ENCODE measurements at places on chromosomes 1 and 21.
A peak's percentile ranks its signal among the peaks of the same experiment; 100 is the strongest.

DNA sequence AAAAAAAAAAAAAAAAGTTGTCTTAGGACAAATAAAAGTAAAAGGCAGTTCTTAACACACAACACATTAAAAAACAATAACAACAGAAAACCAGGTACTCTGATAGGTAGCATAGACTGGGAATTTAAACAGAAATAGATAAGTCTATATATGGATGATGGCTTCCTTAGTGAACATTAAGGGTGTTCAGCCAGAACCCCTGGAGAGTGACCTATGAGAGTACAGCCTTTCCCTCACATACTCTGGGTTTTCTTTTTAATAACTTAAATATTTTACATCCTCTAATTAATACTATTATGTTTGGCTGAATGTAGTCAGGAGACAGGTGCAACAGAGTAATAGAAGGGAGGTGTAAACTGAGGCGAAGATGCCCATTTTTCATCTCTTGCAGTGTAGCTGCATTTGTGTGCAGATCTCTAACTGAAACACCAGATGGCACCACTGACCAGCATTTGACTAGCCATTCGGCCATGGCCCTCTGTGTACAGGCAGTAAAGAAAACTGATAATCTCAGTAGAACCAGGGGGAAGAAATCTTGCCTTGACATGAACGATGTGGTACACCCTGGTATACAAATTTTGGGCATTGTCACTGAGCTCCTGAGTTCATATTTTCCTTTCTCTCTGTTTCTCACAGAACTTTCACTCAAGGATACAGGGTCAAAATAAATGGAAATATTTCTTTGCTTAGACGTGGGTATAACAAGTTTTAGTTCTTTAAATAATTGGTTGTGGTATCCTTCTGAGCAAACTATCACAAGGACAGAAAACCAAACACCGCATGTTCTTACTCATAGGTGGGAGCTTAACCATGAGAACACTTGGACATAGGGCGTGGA lies 7.6 kb downstream of the TTF2 start:
- no peak for DNase-seq

- DNase-seq = no peak
Observed at GRCh38 chr1:212162635-212163034, 122.6 kb upstream of the PPP2R5A start.

- no peak for DNase-seq
Observed at GRCh38 chr1:239388159-239388485, 1.8 kb downstream of the CHRM3 start.

- DNase-seq = no peak
Observed at GRCh38 chr1:24391882-24392603, 21.5 kb downstream of the STPG1 start.

- no peak for DNase-seq
Observed at GRCh38 chr1:65952696-65953095, 160.0 kb downstream of the PDE4B start.

- DNase-seq = no peak
Observed at GRCh38 chr1:229075716-229076115, 195.2 kb upstream of the RAB4A start.

GRCh38 chr1:109664671-109665070 lies 3.2 kb upstream of the GSTM2 start:
- no peak for DNase-seq

GRCh38 chr1:191608367-191608766 lies 549.9 kb upstream of the RGS18 start:
- no peak for DNase-seq

GRCh38 chr1:62908168-62908695 lies 124.3 kb downstream of the ATG4C start:
- DNase-seq = no peak

DNA sequence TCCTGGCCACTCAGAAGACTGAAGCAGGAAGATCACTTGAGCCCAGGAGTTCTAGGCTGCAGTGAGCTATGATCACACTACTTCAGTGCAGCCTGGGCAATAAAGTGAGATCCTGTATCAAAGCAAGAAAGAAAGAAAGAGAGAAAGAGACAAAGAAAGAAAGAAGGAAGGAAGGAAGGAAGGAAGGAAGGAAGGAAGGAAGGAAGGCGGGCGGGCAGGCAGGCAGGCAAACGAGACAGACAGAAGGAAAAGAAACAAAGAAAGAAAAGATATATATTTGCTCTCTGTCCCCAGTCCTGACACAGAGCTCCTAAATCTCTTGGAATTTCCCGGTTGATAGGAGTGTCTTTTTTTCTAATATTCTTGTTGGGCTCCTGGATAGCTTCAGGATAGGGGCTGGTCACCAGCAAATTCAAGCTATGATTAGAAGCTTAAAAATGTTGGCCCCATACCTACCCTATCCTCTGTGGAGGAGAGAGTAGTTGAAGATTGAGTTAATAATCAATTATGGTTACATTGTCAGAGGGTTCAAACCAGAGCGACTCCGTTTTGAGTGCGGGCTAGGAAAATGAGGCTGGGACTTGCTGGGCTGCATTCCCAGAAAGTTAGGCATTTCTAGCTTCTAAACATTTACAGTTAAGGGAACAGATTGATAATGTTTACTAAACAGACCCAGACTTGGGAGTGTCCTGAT lies 3.3 kb upstream of the MIGA1 start:
- no peak for DNase-seq

DNA sequence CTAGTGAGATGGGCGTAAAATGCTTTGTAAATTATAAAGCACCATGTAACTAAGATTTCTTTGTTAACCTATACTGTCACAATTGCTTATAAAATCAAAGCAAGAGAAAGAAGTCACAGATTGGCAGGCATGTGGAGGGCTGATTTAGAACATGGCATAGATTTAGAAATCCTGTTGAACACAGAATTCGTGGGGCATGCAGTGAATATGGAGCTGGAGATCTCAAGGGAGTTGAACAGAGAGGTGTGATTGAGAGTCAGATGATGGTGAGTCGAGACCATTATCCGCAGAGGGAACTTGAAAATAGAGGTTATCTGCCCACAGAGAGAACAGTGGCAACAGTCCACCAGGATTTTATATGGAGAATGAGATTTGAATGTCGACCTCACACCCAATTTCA lies 27.6 kb downstream of the PBX1 start:
- DNase-seq = no peak

DNA sequence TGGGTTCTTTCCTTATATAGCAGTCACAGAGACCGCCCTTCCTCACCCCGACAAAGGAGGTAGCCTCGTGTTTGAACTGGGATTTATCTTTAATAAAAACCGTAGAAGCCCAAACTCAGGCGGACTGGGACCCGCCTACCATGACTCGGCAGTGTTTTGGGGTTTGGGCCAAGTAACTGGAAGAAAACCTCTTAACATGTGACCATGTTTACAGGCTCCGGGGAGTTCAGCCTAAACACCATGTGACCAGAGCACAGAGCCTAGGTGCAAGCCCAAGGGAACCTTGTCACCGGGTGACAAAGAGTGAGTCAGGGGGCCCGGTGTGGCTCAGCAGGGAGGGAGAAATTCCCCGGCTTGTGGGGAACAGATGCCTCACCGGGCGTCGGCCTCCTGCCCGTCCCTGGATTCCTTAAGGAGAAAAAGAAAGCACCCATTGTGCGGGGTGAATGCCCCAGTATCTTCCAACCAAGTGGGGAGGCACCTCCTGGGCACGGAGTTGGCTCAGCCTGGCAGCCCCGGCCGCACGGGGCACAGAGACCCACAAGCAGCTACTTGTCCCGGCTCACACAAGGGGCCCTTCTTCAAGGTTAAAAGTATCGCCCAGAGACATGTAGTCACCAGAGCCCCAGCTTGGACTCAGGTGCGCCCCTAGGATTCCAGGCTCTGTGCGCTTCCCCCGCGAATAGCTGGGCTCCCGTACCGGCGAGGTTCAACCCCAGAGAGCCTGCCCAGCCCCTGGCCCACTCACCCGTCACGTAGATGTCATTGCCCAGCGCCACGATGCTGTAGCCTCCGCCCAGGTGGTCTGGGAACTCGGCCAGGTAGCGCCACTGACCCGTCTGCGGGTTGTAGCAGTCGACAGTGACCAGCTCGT lies 1.4 kb downstream of the KLHL21 start:
- peak; percentile 90 for DNase-seq

DNA sequence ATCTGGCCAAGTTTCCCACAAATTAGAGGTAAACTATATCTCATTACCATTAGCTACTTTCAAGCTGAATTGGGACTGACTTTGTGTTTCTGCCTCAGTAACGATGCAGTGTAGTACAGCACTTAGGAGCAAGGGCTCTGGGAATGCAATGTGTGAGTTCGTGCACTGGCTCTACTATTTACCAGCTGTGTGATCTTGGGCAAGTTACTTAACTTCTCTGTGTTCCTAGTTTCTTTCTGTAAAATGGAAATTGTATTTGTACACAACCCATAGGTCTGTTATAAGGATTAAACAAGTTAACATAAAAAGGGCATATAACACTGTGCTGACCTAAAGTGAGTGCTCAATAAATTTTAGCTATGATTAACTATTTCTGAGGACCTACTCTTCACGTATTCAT lies 65.0 kb upstream of the CSF1 start:
- DNase-seq = no peak

DNA sequence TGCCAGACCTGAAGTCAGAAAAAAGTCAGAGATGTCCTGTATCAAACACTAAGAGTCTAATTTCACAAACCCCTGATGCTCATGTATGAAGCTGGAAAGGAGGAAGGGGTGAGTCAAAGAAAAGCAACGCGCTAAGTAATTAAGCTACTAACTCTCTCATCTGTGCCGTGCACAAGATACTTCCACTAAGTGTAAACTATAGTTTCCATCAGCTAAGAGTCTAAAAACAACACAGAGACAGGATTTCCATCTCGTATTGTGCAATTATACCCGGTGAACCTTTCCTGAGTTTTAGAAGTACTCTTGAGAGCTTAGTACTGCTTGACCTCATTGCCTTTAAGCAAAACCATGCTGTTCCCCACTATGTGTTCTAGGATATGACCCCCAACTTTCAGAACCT lies 19.0 kb downstream of the DNALI1 start:
- no peak for DNase-seq

DNA sequence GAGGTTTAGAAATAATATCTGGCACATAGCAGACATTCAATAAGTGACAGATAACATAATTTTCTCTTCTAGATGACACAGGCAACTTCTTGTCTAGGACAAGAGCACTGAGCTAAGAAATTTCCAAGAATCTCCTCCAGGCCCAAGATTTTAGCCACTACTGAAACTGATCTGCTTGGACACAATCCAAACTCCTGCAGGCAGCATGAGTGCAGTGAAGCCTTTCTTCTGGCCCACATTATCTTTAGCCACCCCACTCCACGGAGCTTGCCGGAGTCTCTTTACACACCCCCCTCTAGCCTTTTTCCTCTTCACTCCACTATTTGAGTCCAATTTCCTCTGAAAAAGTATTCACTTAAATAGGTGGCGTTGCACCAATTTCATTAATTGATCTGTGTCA lies 142.9 kb upstream of the DUSP10 start:
- DNase-seq = no peak

GRCh38 chr1:106465666-106466065 lies 590.8 kb upstream of the PRMT6 start:
- DNase-seq = no peak

GRCh38 chr1:100950337-100950736 lies 54.4 kb downstream of the SLC30A7 start:
- DNase-seq = no peak

GRCh38 chr1:30707412-30708360 lies 15.7 kb downstream of the MATN1 start:
- peak; percentile 33 for DNase-seq

DNA sequence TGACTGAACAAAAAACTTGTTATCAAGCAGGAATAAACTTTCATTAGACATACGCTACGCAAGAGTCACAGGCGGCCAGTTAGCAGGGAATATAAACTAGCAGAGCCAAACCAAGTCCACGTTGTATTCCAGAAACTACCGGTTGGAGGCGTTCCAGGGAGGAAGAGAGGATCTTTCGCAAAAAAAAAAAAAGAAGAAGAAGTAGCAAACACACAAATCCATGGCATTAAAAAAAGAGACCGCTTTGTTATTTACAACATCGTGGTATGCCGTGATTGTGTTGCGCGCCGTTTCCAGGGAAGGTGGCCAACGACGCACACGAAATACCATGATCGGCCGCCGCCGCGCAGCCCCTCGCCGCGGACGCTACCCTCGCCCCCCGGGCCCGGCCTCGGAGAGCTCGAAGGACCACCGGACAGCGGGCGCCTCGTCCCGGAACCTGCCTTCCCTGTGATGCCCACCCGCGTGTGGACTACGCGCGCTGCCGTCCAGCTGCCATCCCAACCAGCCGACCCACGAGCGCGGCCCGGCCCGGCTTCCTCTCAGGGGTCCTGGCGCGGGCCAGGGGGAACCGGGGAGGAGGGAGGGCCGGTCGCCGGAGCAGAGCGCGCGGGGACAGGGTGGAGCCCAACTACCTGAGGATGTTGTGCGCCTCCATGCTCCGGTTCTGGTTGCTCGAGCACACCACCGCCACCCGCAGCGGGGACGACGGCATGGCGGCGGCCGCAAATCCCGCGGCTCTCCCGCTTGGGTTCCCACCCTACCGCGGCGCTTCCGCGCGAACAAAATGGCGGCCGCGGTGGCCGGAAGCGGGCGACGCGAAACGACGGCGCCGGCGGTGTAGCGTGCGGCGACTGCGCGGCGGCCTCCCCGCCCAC lies 581 bp downstream of the SSU72 start:
- DNase-seq = no peak

DNA sequence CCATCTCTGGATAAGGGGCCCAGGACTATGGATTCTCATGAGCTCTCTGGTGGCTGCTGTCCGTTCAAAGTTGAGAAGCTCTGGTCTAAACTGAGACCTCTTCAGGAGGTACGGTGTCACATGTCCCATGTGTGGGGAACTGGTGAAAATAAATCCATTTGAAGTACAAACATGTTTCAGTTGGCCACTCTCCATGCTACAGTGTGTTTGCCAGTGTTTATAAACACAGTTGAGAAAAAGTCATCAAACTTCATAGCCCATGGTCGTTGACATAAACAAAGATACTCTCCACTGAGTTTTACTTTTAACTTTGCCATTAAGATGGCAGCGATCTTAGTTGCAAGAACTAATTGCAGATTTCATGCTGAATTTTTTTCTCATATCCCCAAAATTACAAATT lies 72.8 kb downstream of the PSMG1 start:
- no peak for DNase-seq

- no peak for DNase-seq
Observed at GRCh38 chr21:31730712-31731055, 1.2 kb downstream of the SCAF4 start.

DNA sequence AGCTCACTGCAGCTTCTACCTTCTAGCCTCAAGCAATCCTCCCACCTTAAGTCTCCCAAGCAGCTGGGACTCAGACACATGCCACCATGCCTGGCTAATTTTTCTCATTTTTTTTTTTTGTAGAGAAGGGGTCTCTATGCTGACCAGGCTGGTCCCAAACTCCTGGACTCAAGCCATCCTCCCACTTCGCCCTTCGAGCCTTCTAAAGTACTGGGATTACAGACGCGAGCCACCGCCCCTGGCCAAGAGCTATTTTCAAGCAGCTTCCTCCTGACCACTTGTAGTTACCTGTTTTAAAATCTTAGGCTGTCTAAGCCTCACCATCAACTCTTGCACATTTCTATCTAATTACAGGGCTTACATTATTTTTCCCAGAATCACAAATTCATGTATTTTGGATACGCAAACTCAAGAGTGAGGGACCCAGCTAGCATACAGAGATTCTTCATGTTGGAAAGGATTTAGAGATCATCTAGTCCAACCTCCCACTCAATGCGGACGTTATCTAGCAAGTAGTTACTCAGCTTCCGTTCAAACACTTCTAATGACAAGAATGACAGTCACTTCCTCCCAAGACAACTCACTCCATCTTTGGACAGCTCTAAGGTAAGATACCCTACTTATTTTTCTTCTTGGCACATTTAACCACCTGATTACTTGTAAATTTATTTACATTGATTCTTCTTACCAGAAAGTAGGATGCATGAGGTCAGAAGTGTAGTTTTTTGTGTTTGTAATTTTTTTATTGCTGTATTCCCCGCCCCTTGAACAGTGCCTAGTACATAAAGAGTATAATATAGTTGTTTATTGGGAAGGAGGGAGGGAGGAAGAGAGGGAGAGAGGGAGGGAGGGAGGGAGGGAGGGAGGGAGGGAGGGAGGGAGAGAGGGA lies 65.4 kb downstream of the LUZP1 start:
- peak; percentile 74 for DNase-seq

Measured in Panc1 (cell line).